ENCODE measurements at places on chromosomes 7 and 10.

DNA sequence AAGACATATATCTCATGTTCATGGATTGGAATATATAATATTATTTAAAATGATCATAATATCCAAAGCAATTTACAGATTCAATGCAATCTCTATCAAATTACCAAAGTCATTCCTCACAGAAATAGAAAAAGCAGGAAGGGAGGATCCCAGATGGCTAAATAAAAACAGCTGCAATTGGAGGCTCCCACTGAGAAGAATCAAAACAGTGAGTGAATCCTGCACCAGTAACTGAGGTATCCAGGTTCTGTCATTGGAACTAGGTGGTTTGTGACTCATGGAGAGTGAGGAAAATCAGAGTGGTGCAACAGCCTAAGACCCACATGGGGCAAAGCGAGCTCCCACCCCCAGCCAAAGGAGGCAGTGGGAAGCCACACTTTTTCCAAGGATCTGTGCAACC, 128.4 kb downstream of the MTERF1 start:
- no peaks in the 10 kb centered on the region for H3K27me3 ChIP-seq
- peaks cover 6% of the 10 kb centered on the region for H3K4me1 ChIP-seq
- no peaks in the 10 kb centered on the region for H3K36me3 ChIP-seq

GRCh38 chr7:92809760-92810573, 26.4 kb downstream of the CDK6 start:
- DNase-seq, result no peak
- H3K4me1 ChIP-seq, result peaks cover 2% of the 10 kb centered on the region
- H3K27ac ChIP-seq, result no peak overlapping the region

DNA sequence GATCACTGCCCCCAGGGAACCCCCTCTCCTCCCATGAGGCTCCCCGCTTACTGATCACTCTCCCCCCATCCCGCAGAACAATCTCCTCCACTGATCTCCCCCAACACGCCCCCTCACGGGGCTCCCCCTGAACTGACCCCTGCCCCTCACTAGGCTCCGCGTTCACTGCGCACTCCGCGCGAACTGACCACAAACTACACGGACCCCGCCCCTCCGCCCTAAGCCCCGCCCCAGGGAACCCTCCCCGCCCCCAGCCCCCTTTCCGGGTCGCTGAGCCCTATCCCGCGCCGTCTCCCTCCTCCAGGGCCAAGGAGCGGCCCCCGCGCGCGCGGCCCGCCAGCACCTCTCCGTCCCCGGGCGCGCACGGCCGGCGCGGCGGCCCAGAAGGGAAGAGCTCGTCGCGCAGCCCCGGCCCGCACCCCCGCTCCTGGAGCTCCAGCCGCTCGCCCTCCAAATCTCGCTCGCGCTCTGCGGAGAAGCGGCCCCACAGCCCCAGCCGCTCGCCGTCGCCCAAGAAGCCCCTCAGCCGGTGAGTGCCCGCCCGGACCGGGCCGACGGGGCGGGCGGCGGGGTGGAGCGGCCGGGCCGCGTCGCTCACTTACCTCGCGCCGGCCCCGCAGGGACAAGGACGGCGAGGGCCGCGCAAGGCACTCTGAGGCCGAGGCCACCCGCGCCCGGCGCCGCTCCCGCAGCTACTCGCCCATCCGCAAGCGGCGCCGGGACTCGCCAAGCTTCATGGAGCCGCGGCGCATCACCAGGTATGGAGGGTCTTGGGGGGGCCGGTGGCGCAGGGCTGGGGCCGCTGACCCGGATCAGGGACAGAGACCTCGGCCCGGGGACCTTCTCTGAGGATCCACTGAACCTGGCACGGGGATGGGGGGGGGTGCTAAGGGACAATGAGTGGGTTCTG, 19.9 kb upstream of the HSPB1 start:
- no peak overlapping the region for H3K27ac ChIP-seq
- peaks cover 65% of the 10 kb centered on the region for H3K27me3 ChIP-seq
- peak overlapping the region; percentile 38 for H3K4me3 ChIP-seq
- no peaks in the 10 kb centered on the region for H3K4me1 ChIP-seq
- no peak for DNase-seq
- no peaks in the 10 kb centered on the region for H3K36me3 ChIP-seq

DNA sequence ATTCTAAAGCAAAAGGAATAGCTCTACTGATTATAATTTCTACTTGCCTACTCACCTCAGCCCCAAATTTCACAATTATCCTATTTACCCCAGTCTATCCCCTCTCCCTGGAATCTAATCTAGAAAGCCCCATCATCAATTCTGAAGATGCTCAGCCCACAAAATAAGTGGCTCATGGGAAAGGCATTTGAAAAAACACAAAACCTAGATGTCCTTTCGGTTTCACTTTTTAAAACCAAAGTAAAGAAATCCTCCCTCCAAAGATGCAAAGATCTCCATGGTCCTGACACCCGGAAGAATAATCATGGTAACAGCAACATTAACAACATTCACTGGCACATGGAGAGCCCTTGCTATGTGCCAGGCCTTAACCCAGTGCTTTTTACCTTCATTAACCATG, 224.8 kb downstream of the FGFR2 start:
- no peak overlapping the region for H3K4me3 ChIP-seq
- no peak overlapping the region for H3K27ac ChIP-seq
- H3K27me3 ChIP-seq, result no peaks in the 10 kb centered on the region
- H3K36me3 ChIP-seq, result no peaks in the 10 kb centered on the region
- no peaks in the 10 kb centered on the region for H3K4me1 ChIP-seq
- no peak for DNase-seq

GRCh38 chr10:18423058-18423637, 228.2 kb downstream of the NSUN6 start:
- no peaks in the 10 kb centered on the region for H3K27me3 ChIP-seq
- no peak overlapping the region for H3K4me3 ChIP-seq
- no peak overlapping the region for H3K27ac ChIP-seq
- no peaks in the 10 kb centered on the region for H3K36me3 ChIP-seq
- no peaks in the 10 kb centered on the region for H3K4me1 ChIP-seq

GRCh38 chr7:143255564-143255963, 7.7 kb upstream of the GSTK1 start:
- H3K27ac ChIP-seq, result no peak overlapping the region
- no peaks in the 10 kb centered on the region for H3K36me3 ChIP-seq
- DNase-seq, result no peak
- H3K4me3 ChIP-seq, result no peak overlapping the region
- H3K27me3 ChIP-seq, result no peaks in the 10 kb centered on the region

DNA sequence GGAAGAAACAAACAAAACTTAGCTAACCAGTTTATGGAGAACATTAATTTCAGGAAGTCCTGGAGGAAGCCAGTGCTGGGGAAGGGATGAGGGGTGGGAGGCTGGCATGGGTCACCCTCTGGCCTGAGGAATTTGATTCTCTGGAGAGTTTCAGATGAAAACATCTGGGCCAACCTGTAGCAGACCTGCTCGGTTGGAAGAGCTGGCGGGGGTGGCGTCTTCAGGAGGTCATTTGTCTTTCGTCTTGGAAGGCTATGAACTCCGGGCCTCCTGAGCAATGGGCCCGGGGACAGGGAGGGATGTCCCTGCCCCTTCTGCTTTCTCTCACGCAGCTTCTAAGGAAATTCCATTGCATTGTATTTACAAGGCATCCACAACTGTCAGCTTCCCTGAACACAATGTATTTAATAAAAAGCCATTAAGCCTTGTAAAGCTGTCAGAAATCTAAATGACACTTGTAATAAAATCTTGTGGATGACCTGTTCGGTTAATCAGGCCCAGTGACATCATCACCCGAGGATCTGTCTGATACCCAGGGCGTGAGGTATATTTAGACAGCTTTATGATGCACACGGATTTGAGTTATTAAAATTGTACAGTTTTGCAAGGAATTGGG, 250.5 kb downstream of the RAB11FIP2 start:
- no peak for DNase-seq
- H3K4me1 ChIP-seq, result no peaks in the 10 kb centered on the region
- H3K27ac ChIP-seq, result no peak overlapping the region
- H3K27me3 ChIP-seq, result no peaks in the 10 kb centered on the region
- H3K36me3 ChIP-seq, result no peaks in the 10 kb centered on the region
- H3K4me3 ChIP-seq, result no peak overlapping the region

GRCh38 chr7:1703871-1704810, 34.1 kb downstream of the ELFN1 start:
- no peaks in the 10 kb centered on the region for H3K27me3 ChIP-seq
- no peak overlapping the region for H3K4me3 ChIP-seq
- no peak for DNase-seq
- H3K36me3 ChIP-seq, result peaks cover 8% of the 10 kb centered on the region

DNA sequence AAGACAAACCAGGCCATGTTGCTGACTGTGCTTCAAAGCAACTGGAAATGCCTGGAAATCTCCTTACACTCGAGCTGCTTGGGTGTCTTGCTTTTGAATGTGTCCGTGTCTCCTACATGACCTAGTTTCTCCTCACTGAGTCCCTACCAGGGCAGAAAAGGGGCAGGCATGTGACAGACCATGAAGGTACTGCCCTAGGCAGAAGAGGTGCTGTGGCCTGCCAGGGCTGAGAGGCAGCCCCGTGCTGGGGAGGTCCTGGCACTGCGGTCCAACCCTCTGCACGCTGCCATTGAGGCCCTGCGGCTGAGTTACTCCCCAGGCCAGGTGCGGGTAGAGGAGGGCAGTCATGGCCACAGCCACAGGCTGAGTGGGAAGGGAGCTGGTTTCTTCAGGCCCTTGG, 159.3 kb downstream of the LYZL1 start:
- H3K4me3 ChIP-seq, result no peak overlapping the region
- H3K36me3 ChIP-seq, result no peaks in the 10 kb centered on the region
- no peak overlapping the region for H3K27ac ChIP-seq
- H3K27me3 ChIP-seq, result no peaks in the 10 kb centered on the region
- no peak for DNase-seq

DNA sequence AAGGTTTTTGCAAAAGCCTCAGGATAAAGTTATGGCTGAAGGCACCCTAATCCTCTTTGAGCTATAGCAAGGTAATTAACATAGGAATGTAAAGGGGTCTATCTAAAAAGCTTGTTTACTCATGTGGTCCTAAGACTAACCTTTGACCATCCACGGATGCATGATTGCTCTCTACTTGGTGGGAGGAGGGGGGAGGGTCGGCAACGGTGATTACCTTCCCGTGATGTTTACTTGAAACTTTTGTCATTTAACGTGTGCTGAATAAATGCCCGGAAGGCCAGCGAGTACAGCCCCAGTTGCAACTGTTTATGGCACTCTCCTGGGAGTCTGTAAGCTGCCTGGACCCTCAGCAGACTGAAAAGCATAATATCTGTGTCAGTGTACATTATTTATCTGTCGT, 78.9 kb upstream of the GPR22 start:
- H3K27ac ChIP-seq, result no peak overlapping the region
- DNase-seq, result no peak
- no peaks in the 10 kb centered on the region for H3K27me3 ChIP-seq
- H3K4me3 ChIP-seq, result no peak overlapping the region
- no peaks in the 10 kb centered on the region for H3K36me3 ChIP-seq
- H3K4me1 ChIP-seq, result peaks cover 14% of the 10 kb centered on the region
